ENCODE measurements at places on chromosomes 7 and 10.
A peak's percentile ranks its signal among the peaks of the same experiment; 100 is the strongest.

GRCh38 chr7:11648980-11649379 lies 183.0 kb downstream of the THSD7A start:
- peak; percentile 9 for DNase-seq

DNA sequence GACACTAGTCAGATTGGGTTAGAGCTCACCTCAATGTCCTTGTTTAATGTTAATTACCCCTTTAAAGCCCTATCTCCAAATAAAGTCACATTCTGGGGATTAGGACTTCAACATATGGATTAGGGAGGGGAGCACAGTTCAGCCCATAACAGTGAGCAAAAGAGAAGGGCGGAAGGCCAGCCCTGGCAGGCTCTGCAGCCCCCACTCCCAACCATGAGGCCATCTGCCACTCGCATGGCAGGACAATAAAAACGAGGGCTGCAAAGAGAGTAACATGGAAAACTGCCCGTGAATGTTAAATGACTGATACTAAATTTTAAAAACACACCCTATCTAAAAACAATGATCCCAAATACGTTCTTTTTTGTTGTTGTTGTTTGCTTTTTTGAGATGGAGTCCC lies 38.7 kb downstream of the RGS10 start:
- no peak for DNase-seq

DNA sequence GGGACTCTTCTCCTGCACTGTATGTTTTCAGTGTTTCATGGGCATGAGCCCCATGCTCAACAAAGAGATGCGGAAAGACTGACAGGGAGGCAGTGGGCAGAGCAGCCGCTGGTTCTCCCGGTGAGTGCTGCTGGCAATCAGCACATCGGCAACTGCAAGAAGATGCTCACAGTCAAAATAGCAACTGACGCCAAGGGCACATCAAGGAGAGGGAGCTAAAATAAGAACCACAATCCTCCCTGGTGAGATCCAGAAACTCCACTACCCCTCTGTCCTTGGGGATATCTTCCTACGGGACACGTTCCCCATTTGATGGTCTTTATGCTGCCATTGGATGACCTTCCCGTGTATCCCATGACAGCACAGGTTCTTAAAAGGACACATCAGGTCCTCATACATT lies 28.9 kb upstream of the SVIL start:
- no peak for DNase-seq

- no peak for DNase-seq
Observed at GRCh38 chr7:45216181-45216580, 58.6 kb downstream of the RAMP3 start.

DNA sequence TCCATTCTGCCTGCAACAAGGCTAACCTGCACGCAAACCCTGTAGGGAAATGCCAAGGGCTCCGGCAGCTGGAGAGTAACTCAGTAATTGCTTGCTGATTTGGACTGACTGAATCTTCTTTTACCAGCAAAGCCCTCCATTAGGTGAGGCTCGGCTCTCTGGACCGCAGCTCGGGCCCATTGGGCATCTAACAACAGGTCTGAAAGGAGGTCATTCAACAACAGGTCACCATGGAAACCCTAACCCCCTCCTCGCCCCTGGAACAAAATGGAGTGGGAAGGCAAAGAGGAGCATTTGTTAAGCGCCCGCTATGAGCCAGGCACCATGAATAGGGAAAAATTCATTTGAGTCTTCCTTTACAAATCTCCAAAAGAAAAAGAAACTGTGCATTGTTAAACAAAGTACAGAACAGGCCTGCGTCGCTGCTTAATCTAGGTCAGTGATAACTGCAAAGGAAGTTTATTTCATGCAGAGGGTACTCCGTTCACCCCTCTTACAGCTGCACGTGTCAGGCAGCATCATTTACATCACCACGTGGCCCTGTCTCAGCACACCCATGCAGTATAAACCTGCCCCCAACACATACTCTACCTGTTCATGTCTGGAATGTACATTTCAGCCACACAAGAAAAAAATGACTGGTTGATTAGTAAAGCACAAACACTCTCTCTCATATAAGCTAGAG lies 248.8 kb upstream of the NEBL start:
- no peak for DNase-seq

DNA sequence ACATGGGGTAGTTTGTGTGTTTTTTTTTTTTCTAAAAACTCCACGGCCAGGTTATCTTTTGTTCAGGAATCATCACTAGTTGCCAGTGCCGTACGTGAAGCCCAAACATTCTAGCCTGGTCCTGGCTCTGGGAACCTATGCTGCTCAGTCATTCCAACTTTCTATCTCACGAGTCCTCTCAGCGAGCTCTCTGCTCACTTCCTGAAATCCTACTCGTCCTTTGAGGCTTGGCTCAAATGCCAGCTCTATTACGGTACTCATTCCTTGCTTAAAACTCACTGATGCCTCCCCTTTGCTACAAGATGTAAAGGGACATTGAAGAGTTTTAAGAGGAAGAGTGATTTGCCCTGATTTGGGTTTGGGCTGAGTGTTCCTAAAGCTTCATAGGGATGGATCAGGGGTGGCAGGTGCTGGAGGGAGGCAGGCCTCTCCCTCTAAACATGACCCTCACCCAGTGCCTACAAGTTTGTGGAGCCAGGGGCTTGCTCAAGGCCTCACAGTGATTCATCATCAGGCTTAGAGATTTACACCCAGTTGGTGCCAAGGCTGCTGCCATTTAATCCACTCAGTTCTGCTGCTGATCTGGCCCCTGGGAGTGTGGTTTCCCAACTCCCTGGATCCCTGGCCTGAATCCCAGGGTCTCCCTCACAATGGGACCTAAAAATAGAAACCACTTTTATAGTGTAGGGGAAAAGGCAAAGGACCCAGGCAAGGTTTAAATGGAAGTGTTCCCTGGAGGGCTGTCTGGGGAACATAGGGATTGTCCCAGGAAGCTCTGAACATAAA lies 46.1 kb upstream of the R3HCC1L start:
- DNase-seq, result no peak

- no peak for DNase-seq
Observed at GRCh38 chr7:32381024-32381601, 109.1 kb downstream of the LSM5 start.

Measured in kidney capillary endothelial cell (primary cell).